Body of pancreas (tissue), 4 donors: ENCODE measurements at places on chromosomes 6 and 20.

GRCh38 chr20:742156-742555, 26.1 kb downstream of the SLC52A3 start:
- DNase-seq = no peak

- no peak for DNase-seq
Observed at GRCh38 chr20:37229357-37229756, 32.3 kb downstream of the GHRH start.

GRCh38 chr6:152129691-152130151, 322.2 kb downstream of the ESR1 start:
- DNase-seq = no peak

DNA sequence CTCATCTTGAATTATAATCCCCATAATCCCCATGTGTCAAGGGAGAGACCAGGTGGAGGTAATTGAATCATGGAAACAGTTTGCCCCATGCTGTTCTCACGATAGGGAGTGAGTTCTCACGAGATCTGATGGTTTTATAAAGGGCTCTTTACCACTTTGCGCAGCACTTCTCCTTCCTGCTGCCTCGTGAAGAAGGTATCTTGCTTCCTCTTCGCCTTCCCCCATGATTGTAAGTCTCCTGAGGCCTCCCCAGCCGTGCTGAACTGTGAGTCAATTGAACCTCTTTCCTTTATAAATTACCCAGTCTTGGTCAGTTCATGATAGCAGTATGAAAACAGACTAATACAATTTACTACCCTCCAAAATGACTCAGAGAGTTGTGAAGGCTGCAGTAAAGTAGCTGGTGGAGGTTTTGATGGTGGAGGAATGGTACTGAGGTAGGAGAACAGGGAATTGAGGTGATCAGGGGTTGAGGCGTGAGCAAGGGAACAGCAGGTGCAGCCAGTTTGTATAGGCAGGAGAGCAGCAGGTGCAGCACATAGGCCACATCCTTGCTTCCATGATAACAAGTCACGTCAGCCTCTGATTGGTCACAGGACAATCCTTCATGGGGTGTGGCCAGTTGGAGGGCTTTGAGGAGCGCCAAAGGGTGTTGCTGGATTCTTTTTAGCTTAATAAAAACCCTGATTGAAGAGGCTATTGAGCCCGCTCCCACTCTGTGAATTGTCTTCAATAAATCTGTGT, 150.0 kb downstream of the CDC5L start:
- no peak for DNase-seq

DNA sequence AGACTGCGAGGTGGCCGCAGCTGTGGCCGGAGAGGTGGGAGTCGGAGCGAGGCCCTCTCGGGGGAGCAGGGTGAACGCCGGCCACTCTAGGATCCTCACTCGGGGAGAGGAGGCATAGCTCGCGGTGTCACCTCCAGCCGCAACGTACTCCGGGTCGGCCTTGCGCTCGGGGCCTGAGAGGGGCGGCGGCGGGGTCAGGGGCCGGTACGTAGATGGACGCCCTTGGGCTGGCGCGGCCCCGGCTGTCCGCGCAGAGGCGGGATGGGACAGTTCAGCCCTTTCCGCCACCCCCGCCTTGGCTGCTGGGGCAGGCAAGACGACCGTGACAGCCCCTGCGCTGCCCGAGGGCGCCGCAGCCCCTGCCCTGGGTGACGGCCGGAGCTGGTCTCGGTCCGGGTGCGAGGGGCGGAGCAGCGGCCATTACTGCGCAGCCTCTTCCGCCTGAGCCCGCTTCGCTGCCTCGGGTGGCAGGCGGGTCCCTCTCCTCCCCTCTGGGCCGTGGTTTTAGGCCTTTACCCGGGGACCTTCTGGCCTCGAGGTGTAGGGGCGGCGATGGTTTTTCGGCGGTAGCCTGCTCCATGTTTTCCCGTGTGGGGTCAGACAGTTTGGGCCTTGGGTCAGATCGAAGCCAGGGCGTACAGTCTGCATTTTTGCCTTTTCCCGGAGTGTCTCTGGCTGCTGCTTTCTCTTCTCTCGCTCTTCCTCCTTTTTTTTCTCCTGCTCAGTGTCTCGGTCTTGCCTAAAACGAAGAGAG, 405 bp downstream of the RNF146 start:
- DNase-seq = peak; percentile 55

DNA sequence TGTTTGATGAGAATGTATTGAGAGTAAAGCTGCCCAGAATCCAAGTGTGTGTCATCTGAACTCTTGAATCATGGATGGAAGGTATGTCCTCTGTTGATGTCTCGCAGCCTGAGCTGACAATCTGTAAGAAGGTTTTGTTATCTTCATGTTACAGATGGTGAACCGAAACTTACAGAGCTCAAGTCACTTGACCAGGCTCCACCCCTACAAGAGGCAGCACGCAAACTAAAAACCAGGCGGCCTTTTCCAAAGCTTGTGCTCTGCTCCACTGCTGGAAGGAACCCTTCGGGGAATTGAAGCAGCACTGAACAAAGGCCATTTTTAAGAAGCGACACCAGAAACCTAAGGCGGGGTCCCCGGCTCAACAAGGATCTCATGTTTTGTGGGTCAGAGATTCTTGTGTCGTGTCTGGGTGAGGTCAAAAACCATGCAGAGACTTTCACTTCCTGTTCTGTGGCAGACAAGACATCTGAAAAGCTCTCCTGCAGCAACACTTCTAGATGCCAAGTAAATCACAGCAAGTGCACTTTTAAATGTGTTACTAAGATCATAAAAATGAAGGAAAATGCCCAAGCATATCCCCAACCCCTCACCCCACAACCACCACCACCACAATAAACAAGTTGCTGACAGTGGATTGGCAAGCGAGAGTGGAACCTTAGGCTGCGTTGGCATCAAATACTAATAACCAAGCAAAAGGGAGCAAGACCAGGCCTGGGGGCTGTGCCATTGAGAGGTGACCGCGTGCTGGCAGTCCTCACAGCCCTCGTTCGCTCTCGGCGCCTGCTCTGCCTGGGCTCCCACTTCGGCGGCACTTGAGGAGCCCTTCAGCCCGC, 27.3 kb downstream of the NQO2 start:
- DNase-seq = peak; percentile 46

DNA sequence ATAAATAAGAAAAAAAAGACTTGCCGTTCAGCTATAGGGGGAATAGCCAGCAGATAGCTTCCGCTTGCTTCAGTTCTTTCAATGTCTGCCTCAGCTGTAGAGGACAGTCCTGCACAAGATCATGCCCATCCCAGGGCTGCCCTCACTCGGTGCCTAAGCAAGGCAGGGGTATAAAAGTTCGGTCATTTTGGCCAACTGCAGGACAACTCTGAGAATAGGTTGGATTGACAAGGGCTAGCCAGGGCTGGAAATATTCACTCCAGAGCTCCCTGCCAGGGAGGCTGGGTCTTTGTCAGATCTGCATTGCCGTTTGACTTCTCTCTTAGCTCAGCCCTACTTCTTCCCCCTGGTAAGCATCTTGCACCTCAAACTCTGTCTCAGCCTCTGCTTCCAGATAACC, 8.4 kb downstream of the PROCR start:
- DNase-seq = no peak

- no peak for DNase-seq
Observed at GRCh38 chr6:3892603-3893002, 43.4 kb downstream of the FAM50B start.

DNA sequence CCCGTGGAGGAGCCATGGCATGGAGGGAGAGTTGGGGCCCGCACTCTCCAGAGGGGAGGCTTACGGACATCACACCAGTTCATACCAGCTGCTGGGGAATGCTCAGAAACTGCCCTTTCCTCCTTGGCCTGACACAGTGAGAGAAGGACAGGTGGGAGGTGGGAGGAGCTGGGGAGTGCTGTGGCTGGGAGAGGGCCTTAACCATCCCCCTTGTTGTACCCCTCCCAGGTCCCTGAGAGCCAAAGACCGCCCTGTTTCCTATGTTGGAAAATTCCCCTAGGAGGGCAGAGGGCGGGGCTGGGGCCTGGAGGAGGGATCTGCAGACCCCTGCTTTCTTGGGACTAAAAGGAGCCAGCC, 24.1 kb downstream of the FOXP4 start:
- no peak for DNase-seq

DNA sequence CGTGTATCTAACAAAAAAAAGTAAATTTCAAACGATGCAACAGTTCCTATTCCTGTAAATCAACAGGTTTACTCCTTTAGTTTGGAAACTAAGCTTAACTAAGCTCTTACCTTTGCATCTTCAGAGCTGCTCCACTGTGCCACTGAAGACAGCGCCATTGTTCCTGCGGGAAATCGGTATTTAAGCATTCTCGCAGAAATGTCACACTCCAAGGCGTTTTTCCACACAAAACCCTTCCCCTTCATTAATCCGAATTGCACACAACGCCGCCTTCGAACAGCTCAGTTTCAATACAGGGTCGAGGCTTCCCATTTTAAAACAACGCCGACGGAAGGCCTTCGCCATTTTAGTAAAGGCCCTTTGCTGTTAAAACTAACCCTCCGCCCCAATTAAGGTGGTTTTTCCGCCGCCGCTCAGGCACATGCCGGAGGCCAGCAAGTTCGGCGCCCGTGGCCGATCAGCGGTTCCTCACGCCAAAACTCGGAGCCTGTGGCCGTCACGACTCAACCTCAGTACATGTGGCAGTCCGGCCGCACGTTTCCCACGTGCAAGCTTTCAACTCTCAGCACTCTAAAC, 35.4 kb upstream of the SYNCRIP start:
- DNase-seq = no peak
